ENCODE measurements at places on chromosomes 5 and 9.

GRCh38 chr5:157431544-157432200, 28.3 kb upstream of the NIPAL4 start:
- peak; percentile 9 for DNase-seq

DNA sequence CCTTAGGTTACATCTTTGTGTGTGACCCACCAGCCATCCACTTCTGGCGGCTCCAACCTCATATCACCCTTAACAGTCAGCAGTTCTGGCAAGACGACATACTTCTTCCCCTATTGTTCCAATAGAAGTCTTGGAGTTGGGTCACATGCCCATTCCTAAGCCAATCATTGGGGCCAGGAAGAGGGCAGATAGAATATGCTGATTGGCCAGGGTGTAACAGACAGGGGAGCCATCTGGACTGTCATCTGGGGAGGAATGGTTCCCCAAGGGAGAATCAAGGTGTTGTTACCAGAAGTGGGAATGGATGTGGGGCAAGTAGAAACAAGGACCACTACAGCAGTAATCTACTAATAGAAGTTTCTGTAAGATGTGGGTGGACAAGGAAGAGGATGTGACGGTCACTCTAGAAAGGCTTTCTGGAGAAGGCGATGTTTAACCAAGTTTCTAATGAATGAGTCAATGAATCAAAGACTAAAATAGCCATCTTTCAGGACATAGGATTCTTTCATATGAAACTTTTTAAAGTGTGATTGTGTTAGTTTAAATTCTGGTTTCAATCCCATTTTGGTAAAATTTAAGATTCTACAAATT, 200.4 kb downstream of the ARHGAP26 start:
- no peak for DNase-seq

DNA sequence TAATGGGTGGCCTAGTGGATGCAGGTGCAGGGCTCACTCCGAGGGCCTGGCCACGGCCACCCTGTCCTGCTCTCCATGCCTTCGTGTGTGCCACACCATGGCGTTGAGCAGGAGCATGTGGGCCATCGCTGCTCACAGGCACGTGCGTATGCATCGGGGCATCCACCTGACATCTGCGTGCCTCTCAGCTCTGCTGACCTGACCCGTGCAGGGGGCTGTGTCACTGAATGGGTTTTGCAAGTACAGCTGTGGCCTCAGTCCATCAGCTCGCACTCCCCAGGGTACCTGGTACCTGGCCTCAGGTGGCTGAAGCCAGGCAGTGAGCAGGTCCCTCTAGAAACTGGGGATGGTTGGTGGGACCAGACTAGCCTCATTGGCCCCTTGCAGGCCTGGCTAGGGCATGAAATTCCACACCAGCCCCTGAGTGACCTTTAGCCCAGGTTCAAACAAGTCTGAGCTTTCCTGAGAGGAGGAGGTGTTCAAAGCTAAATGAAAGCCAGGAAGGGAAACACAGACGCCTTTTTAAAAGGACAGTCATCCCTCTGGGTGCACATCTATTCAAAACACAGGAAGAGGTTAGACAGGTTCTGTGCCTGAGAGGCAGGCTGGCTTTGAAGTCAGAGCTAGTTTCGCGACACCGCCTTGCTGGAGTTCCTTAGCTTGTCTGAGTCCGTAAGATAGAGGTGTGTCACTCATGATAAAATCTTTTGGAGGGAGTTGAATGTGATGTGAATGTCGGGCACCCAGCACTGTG, 74.0 kb downstream of the MACROH2A1 start:
- no peak for DNase-seq

DNA sequence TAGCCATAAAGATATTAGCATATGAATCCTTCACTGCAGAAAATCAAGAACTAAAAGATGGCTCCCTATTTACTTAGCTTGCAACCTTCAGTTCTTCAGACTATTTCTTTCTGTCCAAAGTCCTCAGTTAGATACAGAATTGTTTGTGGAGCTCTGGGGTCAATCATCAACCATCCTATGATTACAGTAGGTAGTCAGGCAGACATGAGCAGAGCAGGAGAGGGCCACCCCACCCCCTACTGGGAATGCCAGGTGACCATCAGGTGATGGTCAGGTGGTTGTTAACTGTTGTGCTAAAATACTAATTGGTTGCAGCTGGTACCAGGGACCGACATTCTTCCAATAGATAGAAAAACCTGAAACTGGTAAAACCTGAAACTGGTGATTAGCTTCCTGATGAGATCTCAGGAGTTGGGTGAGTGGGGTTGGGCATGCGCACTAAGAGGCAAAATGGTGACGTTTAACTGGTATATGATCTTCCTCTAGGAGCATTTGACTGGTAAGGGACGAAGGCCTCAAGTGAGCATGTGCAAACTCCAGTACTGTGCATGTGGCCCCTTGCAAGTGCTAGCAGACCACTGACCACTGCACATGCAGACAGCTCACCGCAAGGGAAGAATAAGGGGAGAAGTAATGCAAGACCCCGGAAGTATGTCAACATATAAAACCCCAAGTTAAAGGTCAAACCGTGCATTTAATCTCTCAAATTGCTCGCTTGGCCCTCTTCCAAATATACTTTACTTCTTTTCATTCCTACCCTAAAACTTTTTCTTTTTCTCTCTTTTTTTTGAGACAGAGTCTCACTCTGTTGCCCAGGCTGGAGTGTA, 13.6 kb downstream of the C9orf57 start:
- no peak for DNase-seq

GRCh38 chr5:82156874-82157273, 121.3 kb downstream of the RPS23 start:
- no peak for DNase-seq

DNA sequence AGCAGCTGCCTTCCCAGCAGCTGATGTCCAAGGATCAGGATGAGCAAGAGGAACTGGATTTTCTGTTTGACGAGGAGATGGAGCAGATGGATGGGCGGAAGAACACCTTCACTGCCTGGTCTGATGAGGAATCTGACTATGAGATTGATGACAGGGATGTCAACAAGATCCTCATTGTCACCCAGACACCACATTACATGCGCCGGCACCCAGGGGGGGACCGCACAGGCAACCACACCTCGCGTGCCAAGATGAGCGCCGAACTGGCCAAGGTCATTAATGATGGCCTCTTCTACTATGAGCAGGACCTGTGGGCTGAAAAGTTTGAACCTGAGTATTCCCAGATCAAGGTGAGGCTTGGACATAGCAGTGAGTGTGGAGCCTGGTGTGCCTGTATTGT, 46.9 kb downstream of the LARP1 start:
- no peak for DNase-seq

Measured in NCI-H1105 (cell line).